ENCODE measurements at places on chromosomes 12 and 14.

- no peak for DNase-seq
These were observed 64.8 kb downstream of the HECTD4 start for GRCh38 chr12:112317481-112317880.

DNA sequence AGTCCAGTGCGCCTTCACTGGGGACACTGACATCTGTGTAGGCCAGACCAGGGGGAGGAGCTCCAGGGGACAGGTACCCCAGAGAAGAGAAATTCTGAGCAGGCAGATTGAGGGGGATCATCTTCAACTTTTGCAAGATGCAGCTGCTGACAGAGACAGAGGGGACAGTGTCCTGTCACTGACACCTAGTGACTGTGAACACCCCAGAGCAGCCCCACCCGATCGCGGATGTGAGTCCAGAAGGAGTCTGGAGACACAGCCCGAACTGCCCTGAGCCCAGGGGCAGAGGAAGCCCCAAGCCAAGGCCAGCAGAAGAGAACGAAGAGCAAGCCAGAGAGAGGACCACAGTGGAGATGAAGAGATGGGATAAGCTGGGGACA is 21.7 kb upstream of the LRTM2 start:
- DNase-seq, result no peak

DNA sequence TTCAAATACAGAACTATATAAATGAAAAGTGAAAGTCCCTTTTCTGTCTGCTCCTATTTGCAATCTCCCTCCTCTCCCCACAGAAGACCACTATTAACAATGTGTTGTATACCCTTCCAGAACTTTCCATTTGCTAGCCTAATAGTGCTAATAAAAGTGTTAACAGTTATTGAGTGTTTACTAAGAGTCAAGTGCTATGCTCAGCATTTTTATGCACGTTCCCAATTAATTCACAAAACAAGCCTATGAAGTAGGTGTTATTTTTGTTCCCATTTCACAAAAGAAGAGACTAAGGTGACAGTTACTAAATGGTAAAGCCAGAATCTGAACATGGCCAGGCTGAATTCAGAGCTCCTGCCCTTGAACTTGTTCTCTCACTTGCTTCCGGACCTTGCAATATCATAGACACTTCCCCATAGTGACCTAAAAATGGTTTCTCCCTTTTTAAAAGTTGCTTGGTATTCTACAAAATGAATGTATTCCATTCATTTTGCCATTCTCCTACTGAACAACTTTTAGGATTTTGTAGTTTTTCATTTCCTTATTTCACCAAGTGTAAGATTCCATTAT is 1.6 kb upstream of the PRKAB1 start:
- no peak for DNase-seq

DNA sequence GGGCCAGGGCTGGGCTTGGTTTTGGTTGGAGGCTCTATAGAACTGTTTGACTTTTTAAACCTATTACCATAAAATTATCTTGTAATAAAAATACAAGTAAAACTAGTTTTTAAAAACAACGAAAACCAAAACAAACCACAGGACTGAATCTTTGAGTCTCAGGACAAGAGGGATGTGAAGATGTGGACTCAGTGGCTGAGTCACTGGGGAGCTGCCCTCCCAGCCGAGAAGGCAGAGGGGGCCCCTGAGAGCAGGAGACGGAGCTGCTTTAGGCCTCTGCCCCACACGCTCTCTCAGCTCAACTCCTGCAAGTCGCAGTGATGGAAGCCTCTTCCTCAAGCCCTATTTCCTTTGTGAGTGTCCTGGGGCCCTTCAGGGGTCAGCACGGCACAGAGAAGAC is 59.0 kb downstream of the CDC42BPB start:
- no peak for DNase-seq

GRCh38 chr12:114209861-114210260 is 196.1 kb downstream of the TBX5 start:
- DNase-seq, result no peak

- DNase-seq, result no peak
These were observed 54.7 kb upstream of the PLEKHG3 start for GRCh38 chr14:64649383-64649998.

DNA sequence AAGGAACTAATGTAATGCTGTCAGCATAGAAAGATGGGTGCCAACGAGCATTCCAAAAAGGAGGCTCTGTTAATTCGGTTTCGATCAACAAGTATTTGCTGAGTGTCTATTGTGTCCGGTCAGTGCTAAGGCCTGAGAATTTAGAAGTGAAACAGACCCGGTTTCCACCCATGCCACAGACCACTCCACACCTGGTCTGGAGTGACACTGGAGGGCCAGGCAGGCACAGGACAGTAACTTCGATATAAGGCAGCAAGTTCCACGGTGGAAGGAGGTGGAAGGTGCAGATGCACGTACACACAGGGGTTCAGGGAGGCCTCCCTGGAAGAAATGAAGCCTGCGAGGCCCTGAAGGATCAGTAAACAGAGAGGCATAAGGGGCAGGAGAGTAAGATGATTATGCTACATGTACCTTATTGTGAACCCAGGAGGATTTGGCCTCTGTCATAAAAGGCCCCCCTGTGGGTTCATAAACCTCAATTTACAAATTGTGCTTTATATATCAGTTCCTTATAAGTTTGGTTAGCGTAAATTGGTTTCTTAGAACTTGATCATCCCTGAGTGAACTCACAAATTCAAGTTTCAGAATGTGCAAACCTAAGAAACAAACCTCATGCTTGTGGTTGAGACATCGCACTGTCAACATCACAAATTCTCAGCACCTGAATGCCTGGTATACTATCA is 25.9 kb downstream of the SSH1 start:
- no peak for DNase-seq

- DNase-seq, result no peak
These were observed 204.8 kb downstream of the DPF3 start for GRCh38 chr14:72688990-72689671.

GRCh38 chr12:26011099-26011498 is 52.6 kb downstream of the RASSF8 start:
- no peak for DNase-seq

DNA sequence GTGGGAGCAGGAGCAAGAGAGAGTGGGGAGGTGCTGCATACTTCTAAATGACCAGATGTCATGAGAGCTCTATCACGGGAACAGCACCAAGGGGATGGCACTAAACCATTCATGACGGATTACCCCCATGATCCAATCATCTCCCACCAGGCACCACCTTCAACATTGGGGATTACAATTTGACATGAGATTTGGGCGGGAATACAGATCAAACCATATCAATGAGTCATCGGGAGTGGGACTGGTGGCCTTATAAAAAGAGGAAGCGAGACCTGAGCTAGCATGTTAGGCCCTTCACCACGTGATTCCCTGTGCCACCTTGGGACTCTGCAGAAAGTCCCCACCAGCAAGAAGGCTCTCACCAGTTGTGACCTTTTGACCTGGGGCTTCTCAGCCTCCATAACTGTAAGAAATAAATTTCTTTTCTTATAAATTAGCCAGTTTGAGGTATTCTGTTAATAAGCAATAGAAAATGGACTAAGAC is 28.7 kb downstream of the COX8C start:
- DNase-seq, result no peak

- no peak for DNase-seq
These were observed 329.8 kb upstream of the TMPO start for GRCh38 chr12:98185606-98186005.

- no peak for DNase-seq
These were observed 54.1 kb downstream of the CEP83 start for GRCh38 chr12:94405413-94406116.

DNA sequence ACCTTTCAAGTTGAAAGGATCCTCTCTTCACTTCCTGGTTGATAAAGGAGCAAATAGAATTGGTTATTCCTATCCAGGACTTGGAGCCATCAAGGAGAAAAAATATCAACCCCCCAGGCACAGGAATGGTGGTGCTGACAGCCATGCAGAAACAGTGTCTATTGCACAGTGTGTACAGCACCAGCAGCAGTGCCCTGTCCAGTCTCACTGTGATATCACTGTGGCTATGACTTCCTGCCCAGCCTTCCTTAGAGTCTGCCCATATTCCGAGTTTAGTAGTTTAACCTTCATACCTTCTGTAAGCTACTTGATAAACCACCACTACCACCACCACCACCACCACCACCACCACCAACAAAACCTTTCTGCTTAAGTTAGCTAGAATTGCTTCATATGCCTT is 45.1 kb upstream of the FERMT2 start:
- no peak for DNase-seq

- no peak for DNase-seq
These were observed 52.0 kb downstream of the NFKBIA start for GRCh38 chr14:35352274-35353233.

GRCh38 chr14:101728367-101728742 is 33.2 kb upstream of the PPP2R5C start:
- no peak for DNase-seq

- DNase-seq, result no peak
These were observed 1.2 kb upstream of the CSAD start for GRCh38 chr12:53181935-53182334.

DNA sequence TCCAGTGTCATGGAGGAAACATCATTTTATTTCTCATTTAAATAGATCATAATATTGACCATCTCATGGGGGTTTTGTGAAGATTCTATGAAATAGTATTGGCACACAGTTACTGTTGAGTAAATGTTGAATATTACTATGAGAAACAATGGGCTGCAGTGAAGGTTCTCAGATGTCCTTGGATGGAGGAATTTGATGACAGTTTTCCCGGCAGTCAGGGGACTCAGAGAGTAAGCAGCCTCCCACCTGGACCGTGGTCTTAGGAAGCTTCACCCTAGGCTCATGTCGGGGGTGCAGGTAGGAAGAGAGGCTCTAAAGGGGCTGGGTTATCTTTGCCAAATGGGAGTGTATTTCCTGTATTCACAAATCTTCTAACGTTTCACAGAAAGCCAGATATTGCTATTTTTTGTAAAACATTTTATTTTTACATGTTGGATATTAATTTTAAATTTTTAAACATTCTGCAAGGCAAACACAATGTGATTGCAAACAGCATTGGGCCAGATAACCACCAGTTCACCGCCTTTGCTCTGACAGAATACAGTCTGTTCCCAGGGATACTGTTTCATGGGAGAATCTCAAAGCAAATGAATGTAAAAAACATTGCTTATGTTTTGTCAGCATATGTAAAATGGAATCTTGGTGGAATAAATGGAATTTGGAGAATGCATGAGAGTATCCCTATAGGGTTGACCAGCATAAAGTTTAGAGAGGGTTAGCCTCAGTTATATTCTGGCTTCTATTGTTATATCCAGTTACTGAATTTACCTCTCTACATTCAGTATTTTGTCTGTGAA is 380.8 kb upstream of the TMEM132C start:
- no peak for DNase-seq

- no peak for DNase-seq
These were observed 202.8 kb downstream of the TTC8 start for GRCh38 chr14:89027097-89027740.

DNA sequence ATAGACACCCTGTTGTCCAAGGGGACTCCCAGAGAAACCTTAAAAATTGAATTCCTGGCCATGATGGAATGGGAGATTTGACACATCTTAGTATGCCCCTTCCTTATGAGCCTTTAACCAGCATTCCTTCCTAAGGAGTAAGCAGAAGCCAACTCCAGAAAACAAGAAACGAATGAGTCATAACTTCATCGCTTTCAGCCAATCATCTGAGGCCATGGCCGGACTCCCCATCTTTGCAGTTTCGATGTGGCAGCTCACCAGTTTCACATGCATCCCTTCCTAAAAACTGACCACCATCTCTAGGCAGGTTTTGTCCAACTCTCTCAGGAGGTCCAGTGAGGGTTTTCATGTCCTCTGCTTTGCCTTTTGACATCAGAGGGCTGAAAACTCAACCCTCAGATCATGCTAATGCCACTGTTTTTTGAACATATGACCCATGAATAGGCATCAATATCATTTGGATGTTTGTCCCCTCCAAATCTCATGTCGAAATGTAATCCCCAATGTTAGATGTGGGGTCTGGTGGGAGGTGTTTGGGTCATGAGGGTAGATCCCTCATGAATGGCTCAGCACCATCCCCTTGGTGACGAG is 19.9 kb downstream of the DAAM1 start:
- DNase-seq, result no peak

DNA sequence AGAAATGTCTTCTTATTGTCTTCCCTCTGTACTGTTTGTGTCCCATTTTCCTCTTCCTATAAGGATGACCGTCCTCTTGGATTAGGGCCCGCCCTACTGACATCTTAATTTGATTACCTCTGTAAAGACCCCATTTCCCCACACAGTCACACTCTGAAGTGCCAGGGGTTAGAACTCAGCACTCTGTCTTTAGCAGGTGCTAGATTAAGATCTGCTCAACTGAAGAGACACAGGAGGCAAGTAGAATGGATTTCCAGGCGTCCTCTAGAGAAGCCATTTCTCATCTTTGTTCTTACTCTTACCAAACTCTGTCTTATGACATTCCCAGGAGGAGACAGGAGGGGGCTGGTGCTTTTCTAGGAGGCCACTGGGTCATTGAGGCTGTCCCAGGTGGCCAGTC is 50.8 kb downstream of the VCPKMT start:
- DNase-seq, result no peak

DNA sequence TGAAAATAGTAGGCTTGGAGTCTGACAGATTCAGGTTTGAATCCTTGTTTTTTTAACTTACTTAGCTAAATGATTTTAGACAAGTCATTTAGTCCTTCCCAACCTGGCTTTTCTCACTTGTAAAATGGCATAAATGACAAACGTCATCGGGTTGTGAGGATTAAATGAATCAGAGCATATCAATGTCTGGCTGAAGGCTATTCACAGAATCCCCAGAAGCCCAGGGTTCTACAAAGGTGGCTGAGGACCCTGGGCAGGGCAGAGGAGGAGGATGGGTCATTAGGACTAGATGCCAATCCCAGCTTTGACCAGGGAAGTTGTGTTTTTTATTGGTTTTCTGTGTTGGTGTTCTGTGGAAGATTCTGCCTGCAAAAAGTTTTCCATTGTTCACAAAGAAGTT is 7.6 kb upstream of the PTPRB start:
- DNase-seq, result no peak

DNA sequence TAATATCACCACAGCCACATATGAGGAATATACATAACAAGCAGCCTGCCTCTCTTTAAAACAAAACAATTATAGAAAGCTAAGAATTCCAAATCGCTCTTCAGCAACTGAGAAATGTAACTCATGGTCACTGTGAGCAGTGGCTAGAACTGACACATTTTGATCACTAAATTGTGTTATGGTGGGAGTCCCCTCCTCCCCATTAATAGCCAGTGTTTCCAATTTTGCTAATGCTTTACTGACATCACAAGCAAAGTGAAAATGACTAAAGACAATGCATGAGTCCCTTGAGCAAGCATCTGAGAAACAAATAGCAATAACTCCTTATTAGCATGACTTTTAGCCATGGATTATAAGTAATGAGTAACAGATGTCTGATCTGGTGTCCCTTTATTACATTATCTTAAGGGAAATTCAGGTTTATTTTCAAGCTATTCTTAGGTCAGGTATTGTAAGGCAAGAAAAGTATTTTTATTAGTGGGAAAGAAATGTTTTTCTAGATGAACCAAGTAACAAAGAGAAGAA is 148.3 kb downstream of the KCNH5 start:
- DNase-seq, result no peak

GRCh38 chr12:110540048-110540447 is 37.9 kb downstream of the RAD9B start:
- no peak for DNase-seq

GRCh38 chr12:131133994-131134393 is 180.3 kb downstream of the ADGRD1 start:
- no peak for DNase-seq
